Activated gamma-delta T cell treated with anti-CD3 and anti-CD28 coated beads, Interleukin-2, amount 50 U/mL, for 16 hours (primary cell): ENCODE measurements at places on chromosomes 3 and 15.

- no peak for DNase-seq
These were observed 48.1 kb downstream of the HCN4 start for GRCh38 chr15:73320619-73321180.

GRCh38 chr15:60763688-60764087, 284.7 kb upstream of the ICE2 start:
- no peak for DNase-seq

DNA sequence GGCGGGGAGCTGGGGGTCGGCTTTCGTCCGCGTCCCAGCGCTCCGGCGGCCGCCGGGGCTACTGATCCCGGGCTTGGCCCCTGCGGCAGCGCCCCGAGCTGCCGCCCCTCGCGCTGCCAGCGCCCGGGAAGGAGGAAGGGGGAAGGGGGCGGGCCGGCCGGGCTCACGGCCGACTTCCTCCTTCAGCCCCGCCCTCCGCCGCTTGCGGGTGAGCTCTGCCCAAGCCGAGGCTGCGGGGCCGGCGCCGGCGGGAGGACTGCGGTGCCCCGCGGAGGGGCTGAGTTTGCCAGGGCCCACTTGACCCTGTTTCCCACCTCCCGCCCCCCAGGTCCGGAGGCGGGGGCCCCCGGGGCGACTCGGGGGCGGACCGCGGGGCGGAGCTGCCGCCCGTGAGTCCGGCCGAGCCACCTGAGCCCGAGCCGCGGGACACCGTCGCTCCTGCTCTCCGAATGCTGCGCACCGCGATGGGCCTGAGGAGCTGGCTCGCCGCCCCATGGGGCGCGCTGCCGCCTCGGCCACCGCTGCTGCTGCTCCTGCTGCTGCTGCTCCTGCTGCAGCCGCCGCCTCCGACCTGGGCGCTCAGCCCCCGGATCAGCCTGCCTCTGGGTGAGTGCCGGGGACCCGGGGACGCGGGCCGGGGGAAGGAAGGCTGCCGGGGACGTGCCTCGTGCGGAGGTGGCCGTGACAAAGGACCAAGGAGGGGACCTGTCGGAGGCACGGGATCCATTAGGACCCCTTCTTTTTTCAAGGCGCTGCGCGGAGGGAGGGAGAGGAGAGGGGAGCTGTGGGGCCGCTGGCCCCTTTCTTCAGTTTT, at the start of gene SEMA4B:
TSS of gene SEMA4B (plus strand) at position 201 of the 814 bp plus-strand sequence. CDS start at position 450, 249 bp downstream.
- peak; percentile 47 for DNase-seq

DNA sequence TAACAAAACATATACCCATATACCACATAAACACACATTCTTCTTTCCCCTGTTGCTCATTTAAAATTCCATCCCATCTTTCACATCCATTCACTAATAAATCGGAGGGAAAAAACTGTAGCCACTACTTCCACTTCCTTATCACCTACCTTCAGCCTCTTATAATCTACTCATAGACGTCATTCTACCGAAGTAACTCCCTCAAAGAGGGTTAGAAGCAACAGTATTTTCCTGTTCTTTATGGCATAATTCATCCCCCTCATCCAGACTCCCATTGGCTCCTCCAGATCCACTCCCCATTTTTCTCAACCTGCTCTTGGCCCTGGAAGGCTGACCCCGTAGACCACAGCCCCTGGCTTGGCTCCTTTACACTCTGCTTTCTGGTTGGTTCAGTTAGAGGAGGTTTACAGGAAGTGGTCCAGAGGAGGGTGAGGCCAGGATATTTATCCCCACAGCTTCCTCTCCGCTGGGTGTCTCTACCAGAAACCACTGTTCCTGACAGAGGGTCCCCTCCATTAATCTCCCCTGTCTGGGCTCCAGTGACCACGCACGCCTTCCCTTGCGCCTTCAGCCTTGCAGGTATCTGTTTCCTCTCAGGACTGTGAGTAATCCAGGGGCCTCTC, 46.3 kb downstream of the FMN1 start:
- DNase-seq: no peak

- no peak for DNase-seq
These were observed 646.4 kb upstream of the ADAMTS9 start for GRCh38 chr3:65334045-65334665.

DNA sequence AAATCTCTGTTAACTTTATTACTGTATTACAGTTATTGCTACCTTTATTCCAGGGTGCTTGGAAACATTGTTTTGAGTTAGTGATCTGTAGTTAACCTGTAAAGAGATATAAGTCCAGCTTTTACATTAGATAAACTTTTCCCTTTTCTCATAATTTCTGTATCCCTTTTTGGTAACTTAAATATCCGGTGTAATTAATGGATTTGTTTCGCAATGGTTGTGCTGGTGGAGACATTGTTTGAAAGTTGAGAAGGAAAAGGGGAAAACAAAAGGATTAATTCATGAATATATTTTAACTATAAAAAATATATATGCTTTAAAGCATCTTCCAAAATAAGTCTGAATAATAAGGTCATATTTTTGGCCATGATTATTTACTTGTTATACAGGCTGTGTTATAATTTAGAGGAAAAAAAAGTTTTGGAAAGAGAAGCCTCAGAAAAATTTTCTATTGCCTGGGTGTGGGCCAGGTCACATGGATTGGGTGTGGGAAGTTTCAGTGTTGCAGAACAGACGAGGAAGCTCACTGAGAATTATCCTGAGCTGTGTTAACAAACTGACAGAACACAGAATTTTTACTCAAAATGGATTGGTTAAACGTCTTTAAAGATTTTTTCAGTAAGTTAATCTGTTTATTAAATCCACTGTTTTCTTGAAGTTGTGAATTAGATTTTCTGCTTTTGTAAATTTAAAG, 27.7 kb upstream of the IL20RB start:
- DNase-seq: no peak

DNA sequence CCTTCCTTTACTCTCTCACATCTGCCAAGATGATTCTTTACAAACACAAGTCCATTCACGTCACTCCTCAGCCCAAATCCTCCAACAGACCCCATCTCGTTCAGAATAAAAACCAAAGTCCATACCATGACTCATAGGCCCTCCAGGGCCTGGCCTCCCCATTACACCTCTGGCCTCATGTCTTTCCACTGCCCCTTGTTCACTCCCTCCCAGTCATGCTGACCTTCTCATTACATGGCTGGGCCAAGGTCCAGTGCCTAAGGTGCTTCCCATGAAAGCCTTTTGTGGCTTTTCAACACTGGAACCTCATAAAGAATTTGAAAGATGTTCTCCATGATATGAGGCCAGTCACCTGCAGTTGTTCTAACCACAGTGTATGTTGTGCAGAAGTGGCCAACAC, 44.5 kb downstream of the NEK10 start:
- no peak for DNase-seq

DNA sequence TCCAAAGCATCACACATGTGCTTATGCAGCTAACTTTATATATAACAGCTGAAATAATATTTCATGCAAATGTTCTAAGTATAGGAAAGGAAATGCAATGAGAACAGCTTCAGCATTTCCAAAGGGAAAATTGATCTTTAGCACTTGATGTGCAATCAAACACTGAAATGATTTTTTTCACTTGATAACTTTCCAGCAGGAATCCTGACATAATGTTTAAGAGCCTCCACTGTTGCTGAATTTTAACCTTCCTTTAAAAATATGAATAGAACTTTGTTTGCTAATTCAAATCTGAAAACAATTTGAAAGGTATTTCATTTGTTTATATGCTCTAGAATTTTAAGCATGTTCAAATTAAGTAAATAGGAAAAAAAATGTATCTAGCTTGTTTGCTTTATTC, 96.9 kb upstream of the STRIT1 start:
- no peak for DNase-seq
